HFFc6 (cell line): ENCODE measurements at places on chromosomes 1 and 21. TPM values are rescaled to one million over a fixed set of nuclear protein-coding genes. Genes with fewer than 3 reads are reported as not detected.

- peak; percentile 80 for DNase-seq
- peaks cover 12% of the 10 kb centered on the region for H3K27me3 ChIP-seq
- H3K36me3 ChIP-seq, result peaks cover 69% of the 10 kb centered on the region
- H3K27ac ChIP-seq, result peak overlapping the region; percentile 78
- H3K4me3 ChIP-seq, result peak overlapping the region; percentile 63
These were observed 24.7 kb downstream of the MEF2D start for GRCh38 chr1:156475568-156476500.

TBX15 gene
- total RNA-seq, result 5.3 to 11.4 TPM (median 5.9 TPM) in 3 replicates

DNA sequence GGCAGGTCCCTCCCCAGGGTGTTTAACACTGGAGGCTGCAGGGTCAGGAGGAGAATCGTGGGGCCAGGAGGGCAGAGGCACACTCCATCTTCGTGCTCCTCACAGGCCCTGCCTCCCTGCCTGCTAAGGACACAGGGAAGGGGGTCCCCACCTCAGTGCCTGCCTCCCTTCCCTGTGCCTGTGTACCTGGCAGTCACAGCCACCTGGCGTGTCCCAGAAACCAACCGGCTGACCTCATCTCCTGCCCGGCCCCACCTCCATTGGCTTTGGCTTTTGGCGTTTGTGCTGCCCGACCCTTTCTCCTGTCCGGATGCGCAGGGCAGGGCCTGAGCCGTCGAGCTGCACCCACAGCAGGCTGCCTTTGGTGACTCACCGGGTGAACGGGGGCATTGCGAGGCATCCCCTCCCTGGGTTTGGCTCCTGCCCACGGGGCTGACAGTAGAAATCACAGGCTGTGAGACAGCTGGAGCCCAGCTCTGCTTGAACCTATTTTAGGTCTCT lies 623 bp upstream of the BGLAP start:
- DNase-seq, result no peak
- peaks cover 8% of the 10 kb centered on the region; the same call in 1 of the 2 replicates for H3K36me3 ChIP-seq
- H3K4me1 ChIP-seq, result no peaks in the 10 kb centered on the region
- H3K27ac ChIP-seq, result no peak overlapping the region
- H3K27me3 ChIP-seq, result peaks cover 13% of the 10 kb centered on the region

DNA sequence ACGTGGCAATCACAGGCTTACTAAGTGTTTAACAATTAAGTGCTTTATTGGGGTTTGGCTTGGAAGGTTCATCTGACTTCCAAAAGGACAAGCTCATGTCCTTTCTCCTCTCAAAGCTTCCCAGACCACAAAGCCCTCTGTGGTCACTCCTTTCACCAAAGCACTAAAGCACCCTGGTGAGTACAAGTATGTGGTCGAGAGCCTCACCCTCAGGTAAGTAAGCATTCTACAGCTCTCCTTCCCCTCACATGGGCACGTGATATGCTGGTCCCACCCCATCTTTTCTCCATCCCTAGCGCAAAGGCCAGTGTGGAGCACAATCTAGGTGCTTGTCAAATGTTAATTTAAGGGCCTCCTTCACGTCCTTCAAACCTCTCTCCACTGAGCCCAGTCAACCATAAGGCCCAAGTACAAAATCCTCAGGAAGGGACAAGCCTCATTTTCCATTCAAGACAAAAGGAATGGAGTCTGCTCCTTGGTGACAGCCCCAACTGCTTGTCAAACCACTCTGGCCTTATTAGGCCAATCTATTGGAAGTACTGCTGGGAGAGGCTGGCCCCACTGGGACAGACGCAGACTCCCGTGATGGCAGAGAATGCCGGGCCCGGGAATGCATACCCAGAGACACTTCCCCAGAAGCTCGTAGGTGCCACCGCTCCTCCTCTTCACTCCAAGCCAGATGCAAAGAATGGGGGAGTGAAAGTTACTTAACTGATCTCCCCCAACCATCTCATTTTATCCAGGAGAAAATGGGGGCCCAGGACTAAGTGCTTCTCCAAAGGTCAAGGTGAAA lies 7.8 kb downstream of the STMN1 start:
- no peaks in the 10 kb centered on the region for H3K27me3 ChIP-seq
- peaks cover 52% of the 10 kb centered on the region for H3K4me1 ChIP-seq
- peaks cover 15% of the 10 kb centered on the region for H3K36me3 ChIP-seq

SLFNL1 gene
- total RNA-seq, result 0.11 TPM in 1 of 2 replicates, not detected in the other

DNA sequence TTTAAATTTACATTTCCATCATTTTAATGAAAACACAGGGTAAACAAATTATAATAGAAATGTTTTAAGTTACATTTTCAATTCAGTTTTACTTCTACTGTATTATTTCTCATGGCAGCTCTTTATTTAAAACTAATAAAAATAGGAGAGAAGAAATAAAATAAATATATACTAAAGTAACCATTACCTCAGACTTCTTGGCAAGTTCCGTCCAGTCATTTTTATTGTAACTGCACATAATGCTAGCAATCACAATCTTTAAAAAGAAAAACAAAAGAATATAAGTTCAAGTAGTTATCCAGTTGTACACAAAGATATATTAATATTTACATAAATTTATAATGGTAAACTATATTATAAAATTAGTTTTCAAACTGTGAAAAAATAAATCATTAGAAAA lies 538.6 kb downstream of the DPYD start:
- H3K4me1 ChIP-seq, result peaks cover 64% of the 10 kb centered on the region
- H3K4me3 ChIP-seq, result no peak overlapping the region
- no peak for DNase-seq

DNA sequence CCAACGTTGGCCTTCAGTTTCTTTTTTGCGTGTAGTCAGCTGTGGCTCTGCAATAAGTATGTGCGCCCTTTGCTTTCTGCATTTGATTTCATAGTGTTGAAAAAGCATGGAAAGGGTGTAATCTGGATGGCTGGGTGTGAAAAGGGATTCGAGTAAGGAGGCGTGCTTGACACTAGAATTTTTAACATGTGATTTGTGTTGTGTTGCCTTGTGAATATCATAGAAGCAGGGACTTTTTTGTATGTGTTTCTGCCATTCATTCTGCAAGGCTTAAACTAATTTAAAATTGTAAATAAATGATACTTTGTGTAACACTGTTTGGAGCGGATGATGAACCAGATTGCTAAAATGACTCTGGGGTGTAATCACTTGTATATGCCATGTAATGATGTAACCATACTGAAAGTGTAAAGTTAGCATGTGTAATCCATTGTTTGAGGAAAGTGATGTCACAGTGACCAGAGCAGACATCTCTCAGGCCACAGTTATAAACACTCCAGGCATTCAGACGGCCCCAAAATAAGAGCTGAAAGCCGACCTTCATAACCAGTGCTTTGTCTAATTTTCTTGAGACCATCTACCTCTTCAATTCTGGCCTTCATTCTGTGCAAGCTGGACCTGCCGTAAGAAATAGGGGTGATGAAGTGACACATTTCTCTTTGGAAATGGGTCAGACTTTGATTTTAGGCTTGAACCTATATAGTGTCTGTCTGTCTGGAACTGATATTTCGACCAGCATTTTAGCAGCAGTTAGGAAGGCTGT lies 618 bp downstream of the SH3BGR start:
- no peak overlapping the region for H3K4me3 ChIP-seq
- H3K36me3 ChIP-seq, result no peaks in the 10 kb centered on the region
- H3K27ac ChIP-seq, result no peak overlapping the region
- DNase-seq, result peak; percentile 32
- peaks cover 16% of the 10 kb centered on the region for H3K4me1 ChIP-seq

FAF1 gene
- total RNA-seq, result 56.7 to 69.1 TPM (median 59.4 TPM) in 3 replicates

DNA sequence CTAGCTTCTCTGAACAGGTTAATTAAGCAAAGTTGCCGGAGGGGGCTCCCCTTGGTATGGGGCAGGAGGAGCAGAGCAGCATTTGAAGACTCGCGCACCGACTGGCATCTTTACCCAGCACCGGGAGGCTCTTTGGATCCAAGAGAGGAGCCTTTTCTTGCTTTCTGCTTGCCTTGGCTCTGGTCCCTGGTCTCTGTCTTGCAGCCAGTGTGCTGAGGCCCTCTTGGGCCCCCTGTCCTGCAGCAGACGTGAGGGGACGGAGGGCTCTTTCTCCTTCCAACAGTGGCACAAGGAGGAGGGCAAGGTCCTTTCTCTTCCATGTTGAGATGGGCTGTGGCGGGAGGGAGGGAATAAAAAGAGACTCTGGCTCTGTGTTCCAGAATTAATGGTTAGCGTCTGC lies 45.6 kb downstream of the ZBTB18 start:
- no peak overlapping the region for H3K27ac ChIP-seq
- H3K4me1 ChIP-seq, result peaks cover 37% of the 10 kb centered on the region
- no peak overlapping the region for H3K4me3 ChIP-seq
- peaks cover 6% of the 10 kb centered on the region for H3K36me3 ChIP-seq
- DNase-seq, result no peak

DNA sequence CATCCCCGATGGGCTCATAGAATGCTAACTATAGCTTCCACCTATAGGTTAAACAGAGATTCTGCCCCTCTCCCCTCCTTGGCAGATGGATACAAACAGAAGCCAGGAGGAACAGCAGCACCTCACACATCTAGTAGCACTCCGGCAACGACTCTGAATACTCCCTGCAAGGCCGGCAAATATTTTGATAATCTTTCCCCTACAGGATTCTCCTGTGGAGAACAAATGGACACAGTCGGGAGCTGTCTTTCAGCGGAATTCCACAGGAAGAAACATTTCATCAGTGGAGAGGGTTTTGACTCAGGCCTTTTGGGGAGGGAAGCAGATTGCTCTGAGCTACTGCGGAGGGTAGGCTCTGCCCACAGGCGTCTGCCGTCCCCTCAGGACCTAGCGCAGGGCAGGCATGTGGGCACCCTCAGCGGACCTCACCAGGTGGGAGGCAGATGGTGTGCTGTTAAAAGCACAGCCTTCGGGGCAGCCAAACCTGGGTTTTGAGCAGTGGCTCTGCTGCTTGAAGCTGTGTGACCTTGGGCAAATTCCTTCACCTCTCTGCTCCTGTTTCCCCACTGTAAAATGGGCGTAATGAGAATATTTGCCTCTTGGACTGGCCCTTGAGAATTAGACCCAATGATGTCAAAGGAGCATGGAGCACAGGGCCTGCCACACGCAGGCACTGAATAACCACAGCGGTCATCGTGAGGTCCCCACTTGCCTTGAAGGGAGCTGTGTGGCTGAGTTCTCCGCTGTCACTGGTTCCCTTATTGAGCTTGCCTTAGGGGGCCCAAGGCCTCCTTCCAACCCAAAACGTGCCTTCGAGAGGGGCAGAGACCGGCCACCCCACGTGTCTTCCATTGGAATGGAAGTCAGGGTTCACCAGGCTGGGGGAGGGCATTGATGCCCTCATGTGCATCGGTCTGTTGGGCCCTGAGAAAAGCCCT lies 19.2 kb upstream of the BCAR3 start:
- peaks cover 46% of the 10 kb centered on the region for H3K4me1 ChIP-seq
- DNase-seq, result no peak
- peaks cover 17% of the 10 kb centered on the region; the same call in 1 of the 2 replicates for H3K36me3 ChIP-seq
- H3K27me3 ChIP-seq, result no peaks in the 10 kb centered on the region
- peak overlapping the region; percentile 95 for H3K27ac ChIP-seq

INSRR gene
- not detected in 2 replicates for total RNA-seq

- peaks cover 20% of the 10 kb centered on the region for H3K4me1 ChIP-seq
- no peaks in the 10 kb centered on the region for H3K36me3 ChIP-seq
- peaks cover 4% of the 10 kb centered on the region; the same call in 1 of the 2 replicates for H3K27me3 ChIP-seq
- H3K4me3 ChIP-seq, result peak overlapping the region; percentile 35; the same call in 1 of the 2 replicates
These were observed 14.8 kb upstream of the SLC45A1 start for GRCh38 chr1:8303141-8303540.

DNA sequence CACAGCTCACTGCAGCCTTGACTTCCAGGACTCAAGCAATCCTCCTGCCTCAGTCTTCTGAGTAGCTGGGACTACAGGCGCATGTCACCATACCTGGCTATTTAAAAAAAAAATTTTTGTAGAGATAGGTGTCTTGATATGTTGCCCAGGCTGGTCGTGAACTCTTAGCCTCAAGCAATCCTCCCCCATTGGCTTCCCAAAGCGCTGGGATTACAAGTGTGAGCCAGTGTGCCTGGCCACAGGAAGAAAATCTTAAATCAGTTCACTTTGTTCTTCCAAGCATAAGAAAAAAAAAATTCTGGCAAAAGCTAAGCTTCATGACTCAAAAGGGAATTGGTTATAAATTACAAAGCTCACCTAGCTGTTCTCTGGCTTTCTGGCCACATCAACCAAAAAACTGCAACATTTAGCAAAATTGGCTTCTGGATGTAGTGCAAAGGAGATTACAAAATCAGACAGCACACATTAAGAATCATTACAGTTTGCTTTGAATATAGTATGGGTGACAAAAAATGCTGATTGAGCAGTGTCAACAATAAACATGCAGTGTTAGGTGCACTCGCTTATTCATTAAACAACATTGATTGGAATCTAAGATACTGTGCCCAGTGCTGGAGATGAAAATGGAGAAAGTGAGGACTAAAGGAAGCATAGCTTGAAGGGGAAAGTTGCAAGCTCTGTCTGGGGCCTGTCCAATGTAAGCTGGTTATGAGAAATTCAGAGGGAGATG lies 76.7 kb downstream of the KCTD3 start:
- H3K27ac ChIP-seq, result no peak overlapping the region
- H3K27me3 ChIP-seq, result 0 out of 2 replicates have a peak, but pooled peaks cover 3% of the 10 kb centered on the region
- peaks cover 8% of the 10 kb centered on the region; the same call in 1 of the 2 replicates for H3K4me1 ChIP-seq
- H3K36me3 ChIP-seq, result no peaks in the 10 kb centered on the region
- no peak overlapping the region for H3K4me3 ChIP-seq

- peaks cover under 1% of the 10 kb centered on the region for H3K36me3 ChIP-seq
- H3K4me3 ChIP-seq, result no peak overlapping the region
- no peak for DNase-seq
- H3K27ac ChIP-seq, result 0 out of 2 replicates have a peak overlapping the region, but pooled peaks have one; percentile 25
- peaks cover 14% of the 10 kb centered on the region for H3K27me3 ChIP-seq
These were observed 1.7 kb upstream of the IKBKE start for GRCh38 chr1:206468571-206468970.

- H3K4me1 ChIP-seq, result peaks cover 47% of the 10 kb centered on the region
- no peak overlapping the region for H3K4me3 ChIP-seq
These were observed 25.8 kb upstream of the KCNE1 start for GRCh38 chr21:34537838-34538237.

DNA sequence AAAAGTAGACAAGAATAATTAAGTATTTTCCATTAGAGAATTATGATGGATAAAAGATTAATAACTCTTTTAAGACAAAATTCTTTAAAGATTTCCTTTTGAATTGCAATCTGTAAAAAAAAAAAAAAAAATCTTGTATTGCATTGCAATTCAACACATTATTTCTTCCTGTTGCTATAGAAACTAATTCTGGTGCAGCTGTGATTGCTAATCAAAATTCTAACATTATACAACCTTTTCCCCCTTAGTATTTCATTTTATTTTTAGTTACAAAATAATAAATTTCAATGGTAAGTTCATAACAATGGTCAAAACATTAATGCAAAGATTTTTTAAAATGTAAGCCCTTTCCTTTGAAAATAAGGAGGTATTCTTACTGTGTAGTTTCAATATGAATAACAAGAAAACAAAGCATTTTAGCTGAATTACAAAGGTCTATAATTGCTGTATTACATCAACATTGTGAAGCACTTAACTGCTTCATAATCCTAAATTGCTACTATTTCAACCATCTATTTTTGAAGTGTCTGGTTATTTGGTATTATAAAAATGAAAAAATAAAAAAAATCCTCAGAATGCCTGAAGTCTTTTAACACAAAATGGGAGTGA lies 135.0 kb downstream of the SYT14 start:
- peak overlapping the region; percentile 66; the same call in 1 of the 2 replicates for H3K27ac ChIP-seq
- DNase-seq, result no peak
- no peak overlapping the region for H3K4me3 ChIP-seq

GRCh38 chr1:52825868-52826267 lies 16.7 kb upstream of the ZYG11A start:
- no peak overlapping the region for H3K27ac ChIP-seq
- H3K4me1 ChIP-seq, result peaks cover 5% of the 10 kb centered on the region; the same call in 1 of the 2 replicates
- DNase-seq, result peak; percentile 2
- H3K4me3 ChIP-seq, result no peak overlapping the region
- no peaks in the 10 kb centered on the region; the same call in 1 of the 2 replicates for H3K27me3 ChIP-seq
